Bladder microvascular endothelial cell (primary cell): ENCODE measurements at places on chromosomes 1 and 21. TPM values are rescaled to one million over a fixed set of nuclear protein-coding genes. Genes with fewer than 3 reads are reported as not detected.

Gene RPS6KA1
- total RNA-seq = 15.4 TPM in 2 replicates

Gene ZBTB18
- 28.5 and 29.6 TPM in 2 replicates for total RNA-seq

Gene ILF2
- 204 and 230 TPM in 2 replicates for total RNA-seq

Gene RAVER2
- 5.4 and 9.2 TPM in 2 replicates for total RNA-seq

Gene FCMR
- not detected in 2 replicates for total RNA-seq
